ENCODE measurements at places on chromosomes 13 and 19.

DNA sequence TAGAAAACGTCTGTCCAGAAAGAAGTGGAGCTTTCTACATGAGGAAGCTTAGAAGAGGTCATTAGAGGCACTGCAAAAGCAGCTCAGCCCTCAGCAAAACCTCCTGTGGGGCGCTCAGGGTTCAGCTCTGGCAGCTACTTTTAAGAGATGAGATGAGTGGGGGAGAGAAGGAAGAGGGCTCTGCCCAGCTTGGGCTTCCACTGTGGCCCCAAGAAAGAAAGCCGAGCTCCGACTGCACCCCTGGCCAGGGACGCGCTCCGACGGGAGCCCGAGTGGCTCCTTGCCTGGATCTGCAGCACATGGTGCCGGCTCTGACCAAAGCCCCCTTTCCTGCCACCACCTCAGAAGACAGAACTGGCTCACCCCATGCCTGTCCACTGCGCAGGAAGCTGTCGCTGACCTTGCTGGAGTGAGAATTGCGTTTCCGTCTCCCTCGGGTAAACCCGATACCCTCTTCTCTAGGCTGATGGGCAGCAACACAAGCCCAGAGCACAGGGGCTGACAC is 36.4 kb downstream of the NAXD start:
- no peak for DNase-seq

GRCh38 chr13:45936621-45937020 is 85.1 kb upstream of the SIAH3 start:
- DNase-seq = no peak

DNA sequence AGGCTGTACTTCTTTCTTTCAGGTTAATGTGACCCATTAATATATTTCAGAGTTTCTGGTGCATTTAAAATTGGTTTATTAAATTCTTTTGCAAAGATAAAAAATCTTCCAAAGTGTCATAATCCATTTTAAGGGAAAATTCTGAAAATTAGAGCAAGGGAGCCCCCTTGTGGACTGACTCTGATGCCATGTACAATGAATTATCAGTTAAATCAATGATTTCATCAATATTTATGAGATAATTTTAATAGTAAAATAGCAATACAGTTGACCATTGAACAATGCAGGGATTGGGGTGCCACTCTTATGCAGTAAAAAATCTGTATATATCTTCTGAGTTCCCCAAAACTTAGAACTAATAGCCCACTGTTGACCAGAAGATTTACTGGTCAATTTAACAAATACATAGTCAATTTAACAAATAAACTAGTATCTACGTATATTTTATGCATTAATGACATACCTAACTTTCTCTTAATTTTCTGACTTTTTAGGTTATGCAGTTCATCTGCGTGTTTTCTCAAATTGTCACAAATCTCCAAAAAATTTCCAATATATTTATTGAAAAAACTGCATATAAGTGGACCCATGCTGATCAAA is 479.1 kb upstream of the MIR17HG start:
- DNase-seq = no peak

DNA sequence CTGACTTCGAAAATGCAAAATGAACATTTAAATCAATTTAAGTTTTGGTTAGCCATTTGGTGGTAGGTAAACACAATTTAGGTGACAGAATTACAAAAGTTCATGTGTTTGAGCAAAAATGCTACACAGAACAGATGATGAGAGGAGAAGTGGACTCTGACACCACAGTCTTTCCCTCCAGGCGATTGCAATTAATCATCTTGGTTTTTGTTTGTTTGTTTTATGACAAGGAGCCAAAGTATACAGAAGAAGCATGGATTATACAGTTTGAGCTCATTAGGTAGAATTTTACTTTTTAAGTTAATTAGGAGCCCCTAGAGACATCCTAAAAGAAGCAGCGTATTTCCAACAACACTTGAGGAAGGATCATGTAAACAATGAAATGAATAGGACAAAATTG is 49.3 kb upstream of the FREM2 start:
- no peak for DNase-seq

DNA sequence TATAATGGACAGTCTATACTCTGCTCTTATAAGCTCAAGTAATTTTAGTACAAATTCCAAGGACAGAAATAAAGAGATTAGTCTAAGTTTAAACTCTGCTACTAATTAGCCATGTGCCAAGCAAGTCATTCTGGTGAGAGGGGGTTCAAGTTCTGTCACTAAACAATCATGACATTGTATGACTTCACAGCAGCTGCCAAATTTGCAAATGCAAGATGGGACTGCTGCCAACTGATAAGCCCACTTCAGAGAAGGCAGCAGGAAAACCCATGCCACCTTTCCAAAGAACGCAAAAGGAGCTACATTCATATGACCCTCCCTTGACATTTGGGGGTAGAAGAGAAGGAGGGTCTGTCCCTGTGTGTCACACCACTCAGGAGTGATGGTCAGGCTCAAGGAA is 60.7 kb upstream of the RFXAP start:
- DNase-seq = no peak

DNA sequence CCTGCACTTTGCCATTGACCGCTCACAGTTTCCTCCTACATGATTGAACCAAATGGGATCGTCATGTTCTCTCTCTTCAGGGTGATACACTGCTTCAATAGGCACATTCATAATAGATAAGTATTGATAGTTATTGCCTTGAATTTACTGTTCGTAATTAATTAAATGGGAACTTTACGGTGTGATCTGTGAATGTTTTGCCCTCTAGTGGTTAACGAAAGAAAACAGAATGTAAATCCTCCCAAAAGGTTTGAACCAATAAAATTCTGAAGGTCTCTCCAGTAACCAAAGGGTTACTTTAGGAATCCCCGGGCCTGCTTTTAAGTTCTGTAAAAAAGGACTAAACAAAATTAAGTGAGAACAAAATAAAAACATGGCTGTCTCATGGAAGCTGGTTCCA is 389.3 kb downstream of the DACH1 start:
- DNase-seq = no peak

DNA sequence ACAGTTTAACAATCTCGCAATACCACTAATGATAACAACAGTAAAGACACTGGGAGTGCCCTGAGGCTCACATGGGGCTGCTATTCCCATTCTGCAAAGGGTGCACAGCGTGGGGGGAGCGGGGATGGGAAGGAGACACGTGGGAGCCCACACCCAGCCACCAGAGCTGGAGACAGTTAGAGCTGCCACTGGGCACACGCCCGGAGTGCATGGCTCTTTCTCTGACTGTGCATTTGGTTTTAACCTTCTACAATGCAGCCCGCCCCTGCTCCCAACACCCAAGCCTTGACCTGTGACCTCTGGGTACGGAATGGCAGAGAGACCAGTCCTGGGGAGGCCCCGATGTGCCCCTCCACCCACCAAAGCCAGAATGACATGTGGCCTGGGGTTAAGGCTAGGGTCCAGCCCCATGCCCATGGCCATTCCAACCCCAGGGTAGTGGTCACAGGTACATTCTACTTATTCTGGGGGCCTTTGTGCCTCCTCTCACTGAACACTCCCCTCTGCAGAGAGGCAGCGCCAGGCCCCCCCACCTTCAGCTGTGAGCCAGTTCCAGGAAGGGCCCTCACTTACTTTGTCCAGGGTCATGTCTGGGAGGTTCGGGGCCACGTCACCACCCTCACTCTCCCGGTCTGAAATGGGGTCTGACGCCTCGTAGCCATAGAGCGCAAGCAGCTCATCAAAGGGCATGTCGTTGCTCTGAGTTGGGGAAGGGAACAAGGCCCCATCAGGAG is 17.1 kb downstream of the MIER2 start:
- no peak for DNase-seq

GRCh38 chr13:43543331-43543730 is 243.4 kb downstream of the ENOX1 start:
- DNase-seq = no peak

- DNase-seq = no peak
Measured at GRCh38 chr19:54416695-54417491, 1.6 kb downstream of the TTYH1 start.

GRCh38 chr13:108895220-108895704 is 265.9 kb downstream of the MYO16 start:
- peak; percentile 27 for DNase-seq

DNA sequence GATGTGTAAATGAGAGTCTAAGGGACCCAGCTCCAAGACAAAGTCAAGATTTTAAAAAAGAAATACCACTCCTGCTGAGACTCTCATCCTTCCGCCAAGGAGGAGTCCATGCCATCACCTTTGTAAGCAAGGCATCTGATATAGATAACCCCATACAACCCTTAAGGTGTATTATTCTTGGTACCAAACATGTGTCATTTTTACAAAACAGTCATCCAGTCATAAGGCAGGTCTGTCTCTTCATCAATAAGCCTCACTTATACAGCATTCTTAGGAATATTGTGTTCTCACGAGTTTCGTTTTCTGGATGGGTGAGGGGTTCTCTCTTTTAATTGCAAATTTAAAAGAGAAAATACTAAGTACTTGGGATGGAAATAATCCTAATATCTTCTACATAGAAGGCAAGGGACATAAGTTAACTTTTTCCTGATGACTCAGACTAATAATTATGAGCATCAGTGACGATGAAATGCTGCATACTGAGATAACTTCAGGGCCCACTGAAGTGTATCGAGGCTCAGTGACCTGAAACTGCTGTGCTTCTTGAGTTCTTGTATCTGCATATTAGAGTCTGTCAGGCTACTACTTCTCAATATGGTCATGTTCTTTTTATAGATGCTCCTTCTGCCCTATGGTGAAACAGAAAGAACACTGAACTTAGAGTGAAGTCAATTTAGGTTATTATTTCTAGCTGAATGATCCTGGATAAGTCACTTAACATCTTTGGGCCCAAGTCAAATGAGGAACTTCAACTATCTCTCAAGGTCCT is 166.6 kb downstream of the KLF12 start:
- DNase-seq = no peak

DNA sequence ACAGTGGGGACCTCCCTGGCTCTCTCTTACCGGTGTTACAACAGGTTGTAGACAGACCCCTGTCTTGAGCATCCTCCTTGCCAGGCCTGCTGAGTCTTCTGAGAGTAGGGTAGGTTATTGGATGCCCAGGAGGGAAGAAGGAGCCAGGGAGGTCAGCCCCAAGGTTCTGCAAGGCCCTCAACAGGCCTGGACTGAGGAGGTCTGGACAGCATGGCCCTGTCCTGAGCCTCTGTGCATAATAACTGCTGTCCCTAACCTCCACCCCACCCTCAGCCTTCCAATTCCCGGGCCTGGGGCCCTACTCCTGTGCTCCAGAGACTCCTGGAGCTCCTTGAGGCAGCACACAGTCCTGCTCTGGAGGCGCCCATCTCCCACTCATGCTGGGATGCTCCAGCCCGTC is 336 bp downstream of the CD22 start:
- no peak for DNase-seq

DNA sequence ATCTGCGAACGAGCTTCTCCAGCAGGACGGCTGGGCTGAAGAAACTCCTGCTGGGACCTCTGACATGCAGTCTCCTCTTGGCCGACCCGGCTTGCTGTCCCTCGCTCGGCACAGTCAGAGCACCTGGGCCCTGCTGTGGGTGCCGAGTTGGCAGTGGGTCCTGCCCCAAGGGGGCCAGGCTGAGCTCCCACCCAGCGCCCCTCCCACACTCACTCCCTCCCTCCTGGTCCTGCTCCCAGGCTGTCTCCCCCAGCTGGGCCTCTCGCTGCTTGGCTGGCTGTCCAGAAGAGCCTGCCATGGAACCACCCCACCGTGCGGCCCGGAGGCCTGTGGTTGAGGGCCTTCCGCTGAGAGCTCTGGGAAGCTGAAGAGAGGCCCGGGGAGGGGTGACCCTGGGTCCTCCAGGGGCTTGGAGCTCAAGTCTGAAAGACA is 6.0 kb downstream of the AKT2 start:
- DNase-seq = peak; percentile 56

DNA sequence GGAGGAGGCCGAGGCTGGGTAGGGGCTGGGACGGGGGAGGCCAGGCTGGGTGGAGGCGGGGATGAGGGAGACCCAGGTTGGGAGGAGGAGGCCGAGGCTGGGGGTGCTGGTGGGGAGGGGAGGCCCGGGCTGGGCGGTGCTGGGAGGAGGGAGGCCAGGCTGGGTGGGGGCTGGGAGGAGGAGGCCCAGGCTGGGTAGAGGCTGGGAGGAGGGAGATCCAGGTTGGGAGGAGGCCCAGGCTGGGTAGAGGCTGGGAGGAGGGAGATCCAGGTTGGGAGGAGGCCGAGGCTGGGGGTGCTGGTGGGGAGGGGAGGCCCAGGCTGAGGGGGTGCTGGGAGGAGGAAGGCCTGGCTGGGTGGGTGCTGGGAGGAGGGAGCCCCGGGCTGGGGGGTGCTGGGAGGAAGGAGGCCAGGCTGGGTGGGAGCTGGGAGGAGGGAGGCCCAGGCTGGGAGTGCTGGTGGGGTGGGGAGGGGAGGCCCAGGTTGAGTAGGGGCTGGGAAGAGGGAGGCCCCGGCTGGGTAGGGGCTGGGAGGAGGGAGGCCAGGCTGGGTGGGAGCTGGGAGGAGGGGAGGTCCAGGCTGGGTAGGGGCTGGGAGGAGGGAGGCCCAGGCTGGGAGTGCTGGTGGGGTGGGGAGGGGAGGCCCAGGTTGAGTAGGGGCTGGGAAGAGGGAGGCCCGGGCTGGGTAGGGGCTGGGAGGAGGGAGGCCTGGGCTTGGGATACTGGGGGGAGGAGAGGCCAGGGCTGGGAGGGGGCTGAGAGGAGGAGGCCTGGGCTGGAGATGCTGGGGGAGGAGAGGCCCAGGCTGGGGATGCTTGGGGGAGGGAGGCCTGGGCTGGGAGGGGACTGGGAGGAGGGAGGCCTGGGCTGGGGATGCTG is 10.7 kb downstream of the TPGS1 start:
- no peak for DNase-seq

DNA sequence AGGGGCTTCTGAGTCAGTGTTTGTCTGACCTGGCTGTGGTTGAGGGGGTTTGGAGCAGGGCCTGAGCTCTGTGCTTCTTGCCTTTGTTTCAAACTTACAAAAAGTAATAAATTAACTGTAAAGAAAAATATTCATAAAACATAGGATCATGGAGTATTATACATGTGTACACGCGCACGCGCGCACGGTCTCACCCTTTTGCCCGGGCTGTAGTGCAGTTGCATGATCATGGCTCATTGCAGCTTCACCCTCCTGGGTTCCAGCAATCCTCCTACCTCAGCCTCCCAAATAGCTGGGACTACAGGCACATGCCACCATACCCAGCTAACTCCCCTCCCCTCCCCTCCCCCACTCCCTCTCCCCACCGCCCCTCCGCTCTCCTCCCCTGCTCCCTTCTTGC is 23.5 kb downstream of the TDRD12 start:
- DNase-seq = no peak

GRCh38 chr13:31334547-31334946 is 134.8 kb downstream of the B3GLCT start:
- DNase-seq = no peak

DNA sequence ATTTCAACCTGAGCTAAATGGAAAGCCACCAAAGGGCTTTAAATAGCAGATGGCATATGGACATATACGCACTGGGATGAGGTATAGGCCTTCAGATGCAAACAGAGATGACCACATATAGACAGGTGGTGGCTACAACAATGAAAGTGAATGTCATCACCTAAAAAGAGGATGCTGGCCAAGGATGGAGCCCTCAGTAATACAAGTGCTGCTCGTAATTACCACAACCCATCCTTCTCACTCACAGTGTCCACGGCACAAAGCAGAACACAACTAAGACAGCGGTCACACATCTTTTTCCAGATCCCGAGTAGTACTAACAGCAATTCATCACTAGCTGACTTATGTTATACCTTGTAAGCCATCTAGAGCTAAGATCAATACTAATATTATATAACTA is 18.2 kb upstream of the DOCK9 start:
- DNase-seq = no peak

GRCh38 chr19:15337202-15337601 is 4.9 kb upstream of the BRD4 start:
- no peak for DNase-seq

All from hematopoietic multipotent progenitor cell (in vitro differentiated cells).